ENCODE measurements at places on chromosomes 4 and X.

DNA sequence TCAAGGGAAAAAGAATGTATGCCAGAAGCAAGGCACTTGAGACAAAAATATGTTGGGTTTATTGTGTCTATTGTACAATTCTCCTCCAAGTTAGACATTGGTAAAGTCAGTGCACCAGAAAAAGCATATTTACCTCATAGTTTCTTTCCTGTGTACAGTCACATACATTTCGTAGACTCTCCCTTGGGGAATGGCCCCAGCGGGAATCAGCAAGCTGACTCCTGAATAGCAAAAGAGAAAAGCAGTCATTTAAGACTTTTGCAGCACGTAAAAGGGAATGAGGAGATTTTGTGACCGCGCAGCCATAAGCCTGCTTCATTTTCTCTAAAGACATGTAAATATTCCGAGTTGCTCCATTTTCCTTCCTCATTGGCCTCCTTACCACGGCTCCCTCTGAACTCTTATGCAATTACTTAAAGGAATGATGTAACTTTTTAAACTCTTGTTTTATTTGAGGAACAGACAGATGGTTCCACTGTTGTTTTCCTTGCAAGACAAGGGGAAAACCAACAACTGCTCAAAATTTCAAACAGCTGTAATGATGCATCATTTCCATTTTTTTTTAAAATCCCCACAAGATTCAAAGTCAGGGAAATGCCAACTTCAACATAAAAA is 332.7 kb downstream of the UNC5C start:
- no peak for DNase-seq

DNA sequence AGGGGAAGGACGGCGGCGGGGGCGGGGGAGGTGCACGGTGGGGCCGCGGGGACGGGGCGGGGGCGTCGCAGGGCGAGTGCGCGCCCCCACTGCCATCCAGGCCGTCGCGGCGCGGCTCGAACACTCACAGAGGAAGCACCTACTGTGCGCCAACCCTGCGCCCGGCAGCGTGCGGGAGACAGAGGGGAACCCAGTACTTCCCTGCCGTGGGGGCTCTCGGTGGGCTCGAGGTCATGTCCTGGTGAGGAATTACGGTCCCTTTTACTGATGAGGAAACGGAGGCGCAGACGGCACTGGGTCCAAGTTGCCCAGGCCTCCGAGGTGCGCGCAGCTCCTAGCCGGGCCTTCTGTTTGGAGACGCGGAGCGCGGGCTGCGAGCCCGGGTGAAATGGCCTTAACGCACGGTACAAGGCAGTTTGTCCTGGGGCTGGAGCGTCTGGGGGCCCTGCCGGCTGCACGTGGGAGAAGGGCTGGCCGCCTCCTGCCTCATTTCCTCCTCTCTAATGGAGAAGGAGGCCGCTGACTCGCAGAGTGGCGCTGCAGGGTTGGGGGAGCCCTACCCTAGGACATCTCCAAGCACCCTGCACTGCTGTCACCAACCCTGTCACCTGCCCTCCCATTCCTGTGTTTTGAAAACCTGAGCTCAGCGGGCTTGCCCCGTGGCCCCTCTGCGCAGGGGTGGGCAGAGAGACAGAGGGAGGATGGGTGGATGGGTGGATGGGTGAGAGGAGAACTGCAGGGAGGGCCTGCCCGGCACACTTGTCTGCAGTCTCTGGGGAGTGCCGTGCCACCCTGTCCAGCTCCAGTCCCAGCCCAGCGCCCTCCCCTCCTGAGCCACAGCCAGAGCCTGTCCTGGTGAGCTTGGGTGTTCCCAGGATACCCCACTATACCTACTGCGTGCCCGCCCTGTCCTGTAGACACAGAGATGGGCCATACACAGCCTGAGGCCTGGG is 106.0 kb downstream of the ADRA2C start:
- DNase-seq, result no peak

DNA sequence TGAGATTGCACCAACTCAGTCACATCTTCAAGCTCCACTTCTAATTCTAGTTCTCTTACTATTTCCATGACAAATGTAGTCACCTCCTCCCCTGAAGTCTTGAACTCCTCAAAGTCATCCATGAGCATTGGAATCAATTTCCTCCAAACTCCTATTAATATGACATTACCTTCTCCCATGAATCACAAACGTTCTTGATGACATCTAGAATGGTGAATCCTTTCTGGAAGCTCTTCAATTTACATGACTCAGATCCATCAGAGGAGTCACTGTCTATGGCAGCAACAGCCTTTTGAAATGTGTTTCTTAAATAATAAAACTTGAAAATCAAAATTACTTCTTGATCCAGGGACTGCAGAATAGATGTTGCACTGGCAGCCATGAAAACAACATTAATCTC is 34.5 kb downstream of the GALNTL6 start:
- no peak for DNase-seq

DNA sequence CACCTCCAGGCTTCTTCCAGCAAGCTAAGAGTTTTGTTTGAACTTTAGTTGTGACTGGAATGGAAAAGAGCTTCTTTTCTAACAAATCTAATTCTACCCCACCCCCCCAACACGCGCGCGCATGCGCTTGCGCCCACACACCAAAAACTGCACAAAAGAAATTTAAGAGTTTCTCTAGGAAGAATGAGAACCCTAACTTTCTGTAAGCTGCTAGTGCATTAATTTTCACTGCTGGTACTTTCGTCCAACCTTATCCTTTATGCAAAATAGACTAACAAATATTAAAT is 9.0 kb upstream of the INTU start:
- DNase-seq, result no peak

DNA sequence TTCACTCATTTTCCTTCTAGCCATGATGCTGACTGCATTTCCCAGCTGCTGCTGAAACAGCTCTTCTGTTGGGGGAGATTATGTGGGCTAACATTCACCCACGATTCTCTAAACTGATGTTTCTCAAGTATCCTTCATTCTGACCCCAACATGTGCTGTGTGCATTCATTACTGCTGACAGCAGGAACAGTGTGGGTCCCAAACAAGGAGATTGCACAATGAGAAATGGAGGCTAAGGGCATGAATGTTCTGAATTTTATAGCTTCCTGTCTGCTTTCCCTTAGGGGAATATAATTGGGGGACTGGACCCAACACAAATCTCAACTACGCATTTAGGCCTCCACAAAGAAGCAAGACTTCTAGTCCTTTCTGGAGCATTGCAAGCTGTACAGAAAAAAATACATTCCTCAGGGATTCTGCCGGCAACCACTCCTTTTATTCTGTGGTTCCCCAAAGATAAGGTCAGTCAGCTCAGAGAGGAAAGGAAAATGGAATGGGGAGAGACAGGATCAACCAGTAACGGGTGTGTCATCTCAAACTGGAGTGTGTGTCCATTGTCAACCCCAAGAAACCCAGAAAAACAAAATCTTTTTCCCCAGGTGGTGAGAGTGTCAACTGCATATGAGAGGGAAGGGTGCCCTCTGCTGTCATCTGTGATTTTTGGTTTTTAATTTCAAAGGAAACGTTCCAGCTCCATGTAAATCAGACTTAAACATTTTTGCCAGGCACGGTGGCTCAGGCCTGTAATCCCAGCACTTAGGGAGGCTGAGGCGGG is 81.5 kb upstream of the EGFL6 start:
- peak; percentile 17 for DNase-seq

GRCh38 chr4:35900286-35901243 is 343.7 kb downstream of the ARAP2 start:
- DNase-seq, result no peak

GRCh38 chrX:18769812-18770573 is 62.5 kb downstream of the PPEF1 start:
- DNase-seq, result no peak

DNA sequence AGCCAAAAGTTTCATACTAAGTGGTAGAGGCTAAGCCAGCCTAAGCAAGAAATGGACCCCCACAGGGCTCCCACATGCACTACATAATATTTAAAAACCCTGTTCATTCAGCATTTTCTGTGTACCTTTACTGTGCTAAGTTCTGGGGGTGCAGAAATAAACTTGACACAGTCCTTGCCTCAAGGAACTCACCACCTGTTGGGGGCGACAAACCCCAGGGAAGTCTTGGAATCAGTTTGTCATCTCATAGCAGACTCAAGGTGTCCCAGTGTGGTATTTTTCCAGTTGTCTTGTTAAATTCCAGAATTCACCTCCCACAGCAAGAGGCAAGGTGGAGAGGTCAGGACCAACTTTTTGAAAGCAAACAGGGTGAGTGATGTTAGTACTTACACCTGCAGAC is 43.1 kb downstream of the ATG4A start:
- no peak for DNase-seq

- no peak for DNase-seq
Observed at GRCh38 chr4:56445699-56446098, 9.6 kb downstream of the PAICS start.

- no peak for DNase-seq
Observed at GRCh38 chr4:181470306-181470705, 772.9 kb upstream of the TENM3 start.

DNA sequence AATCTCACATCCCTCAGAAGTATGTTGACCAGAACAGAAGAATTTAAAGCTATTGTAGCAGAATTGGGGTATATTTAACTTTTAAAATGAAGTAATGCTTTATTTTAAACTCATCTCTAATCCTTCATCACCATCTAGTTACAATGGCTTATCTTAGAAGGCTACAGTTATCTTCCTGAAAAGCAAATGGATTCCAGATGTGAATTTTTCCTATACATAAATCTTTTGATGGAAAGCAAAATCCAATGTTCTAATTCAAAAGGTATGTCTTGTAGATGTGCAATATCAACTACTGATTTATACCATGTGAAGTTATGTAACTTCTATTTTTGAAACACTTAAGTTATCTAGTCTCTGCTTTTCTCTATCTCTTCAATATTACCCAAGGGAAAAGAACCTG is 47.6 kb downstream of the CCNG2 start:
- DNase-seq, result no peak

GRCh38 chr4:80360084-80360483 is 24.6 kb downstream of the CFAP299 start:
- DNase-seq, result no peak

DNA sequence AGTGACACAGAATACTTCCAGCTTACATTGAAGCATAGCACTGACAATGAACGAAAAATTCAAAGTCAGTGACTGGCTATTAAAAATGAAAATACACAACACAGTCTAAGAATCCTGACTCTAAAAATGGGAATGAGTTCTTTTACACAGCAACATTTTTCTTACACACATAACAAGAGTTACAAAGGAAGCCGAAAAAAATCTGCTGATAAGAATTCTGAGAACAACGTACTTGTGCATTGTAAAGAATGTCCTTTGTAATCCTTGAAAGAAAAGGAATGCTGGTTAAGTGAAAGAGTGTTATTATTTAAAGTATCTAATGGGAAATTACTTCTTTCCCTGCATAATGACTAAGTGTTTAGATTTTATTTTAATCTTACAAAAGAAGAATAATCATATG is 199.4 kb downstream of the PRDM5 start:
- DNase-seq, result no peak

- DNase-seq, result no peak
Observed at GRCh38 chrX:148185631-148186030, 204.5 kb downstream of the FMR1NB start.

DNA sequence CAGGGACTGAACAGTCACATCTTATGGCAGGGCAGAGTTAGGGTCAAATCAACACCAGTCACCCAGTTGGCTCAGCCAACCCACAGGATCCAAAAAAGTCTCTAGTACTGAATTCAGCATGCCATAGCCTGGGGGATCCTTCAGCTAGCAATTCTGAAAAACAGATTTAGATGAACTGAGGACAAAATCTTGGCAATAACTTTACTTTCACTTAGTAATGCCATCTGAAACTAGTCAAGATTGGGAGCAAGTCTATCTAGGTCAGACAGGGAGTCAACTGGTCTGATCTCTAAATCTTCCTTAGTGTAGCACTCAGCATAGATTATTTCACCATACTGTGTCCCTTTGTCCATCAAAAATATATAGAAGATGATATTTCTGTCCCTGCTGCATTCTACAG is 76.0 kb downstream of the HHIP start:
- DNase-seq, result no peak

GRCh38 chr4:11529625-11530201 is 101.0 kb upstream of the HS3ST1 start:
- DNase-seq, result peak; percentile 60

Measured in NCI-H774 (cell line).